Aorta (tissue), 5 donors: ENCODE measurements at places on chromosomes 6 and 20. TPM values are rescaled to one million over a fixed set of nuclear protein-coding genes. Genes with fewer than 3 reads are reported as not detected.

UBD gene
- total RNA-seq: 0.32 TPM

ECT2L gene
- 0.19 TPM for total RNA-seq

GRCh38 chr20:9517297-9518162 is 3.1 kb downstream of the LAMP5 start:
- no peak overlapping the region for H3K4me3 ChIP-seq
- no peak for DNase-seq
- H3K27me3 ChIP-seq: no peaks in the 10 kb centered on the region
- H3K36me3 ChIP-seq: no peaks in the 10 kb centered on the region
- no peaks in the 10 kb centered on the region for H3K4me1 ChIP-seq

DNA sequence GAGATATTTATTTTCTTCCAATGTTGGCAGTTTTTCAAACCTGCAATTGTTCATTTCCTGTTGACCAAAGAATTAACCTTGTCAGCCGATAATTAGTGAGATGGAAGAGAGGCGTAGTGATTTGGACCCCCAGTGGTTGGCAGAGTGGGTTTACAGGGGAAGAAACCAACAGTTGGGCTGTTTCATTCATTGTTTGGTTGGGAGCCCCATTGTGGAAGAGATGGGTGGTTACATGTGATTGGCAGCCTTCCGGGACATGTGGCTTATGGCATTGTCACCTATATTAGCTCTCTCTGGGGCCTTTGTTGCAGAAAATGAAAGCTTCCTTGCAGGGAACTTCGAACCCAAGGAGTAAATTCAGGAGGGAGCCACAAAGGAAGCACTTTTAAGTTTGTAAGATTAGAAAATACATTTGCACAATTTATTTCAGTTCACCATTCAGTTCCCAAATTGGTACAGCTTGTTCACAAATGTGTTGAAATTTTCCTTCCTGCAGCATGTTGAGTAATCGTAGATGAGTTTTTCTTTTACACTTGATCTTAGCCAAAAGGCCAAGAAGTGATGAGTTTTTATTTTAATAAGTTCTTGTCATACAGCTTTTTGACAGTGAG is 50.3 kb upstream of the CDKAL1 start:
- no peaks in the 10 kb centered on the region for H3K4me1 ChIP-seq
- H3K27me3 ChIP-seq: no peaks in the 10 kb centered on the region
- H3K4me3 ChIP-seq: no peak overlapping the region

OR2W1 gene
- not detected for total RNA-seq

- DNase-seq: no peak
- no peaks in the 10 kb centered on the region for H3K27me3 ChIP-seq
- H3K27ac ChIP-seq: no peak overlapping the region
- no peak overlapping the region for H3K4me3 ChIP-seq
- peaks cover 10% of the 10 kb centered on the region for H3K4me1 ChIP-seq
Measured at GRCh38 chr20:41217422-41217821, 80.1 kb downstream of the PLCG1 start.

DNA sequence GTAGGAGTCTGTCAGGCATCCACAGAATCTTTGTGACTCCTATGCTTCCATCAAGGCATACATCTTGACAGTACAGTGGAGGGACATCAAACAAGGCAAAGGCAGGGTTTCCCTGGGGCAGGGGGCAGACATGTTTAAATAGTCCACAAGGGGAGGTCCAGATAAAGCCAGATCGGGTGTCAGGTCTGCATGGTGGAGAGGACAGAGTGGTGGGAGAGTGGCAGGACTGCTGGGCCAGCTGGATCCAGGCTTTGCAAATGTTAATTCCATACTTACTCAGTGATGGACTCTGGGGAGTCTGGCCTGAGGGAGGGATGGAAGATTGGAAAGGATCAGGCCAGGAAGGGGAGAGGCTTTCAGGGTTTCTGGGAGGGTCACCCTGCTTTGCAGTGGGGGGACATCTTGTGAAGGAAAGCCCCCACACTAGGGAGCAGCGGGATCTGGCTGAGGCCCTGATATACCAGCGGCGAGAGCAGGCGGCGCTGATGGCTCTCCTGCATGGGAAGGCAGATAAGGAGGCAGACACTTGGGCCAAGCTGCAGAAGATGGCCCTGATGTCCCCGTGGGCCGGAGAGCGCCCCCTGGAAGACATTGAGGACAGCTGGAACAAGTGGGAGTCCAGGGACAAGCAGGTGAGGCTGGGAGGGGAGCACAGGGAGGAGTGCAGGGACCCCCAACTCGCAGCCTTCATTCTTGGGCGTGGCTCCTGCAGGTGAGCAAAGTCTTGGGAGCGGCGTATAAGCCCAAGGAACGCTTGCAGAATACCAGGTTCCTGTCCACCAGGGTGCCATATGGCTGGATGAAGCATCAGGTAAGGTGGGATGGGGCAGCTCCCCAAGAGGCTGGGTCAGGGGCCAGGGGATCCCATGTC is 44.6 kb downstream of the SUN5 start:
- H3K4me1 ChIP-seq: no peaks in the 10 kb centered on the region
- no peak overlapping the region for H3K4me3 ChIP-seq
- no peak overlapping the region for H3K27ac ChIP-seq

DNA sequence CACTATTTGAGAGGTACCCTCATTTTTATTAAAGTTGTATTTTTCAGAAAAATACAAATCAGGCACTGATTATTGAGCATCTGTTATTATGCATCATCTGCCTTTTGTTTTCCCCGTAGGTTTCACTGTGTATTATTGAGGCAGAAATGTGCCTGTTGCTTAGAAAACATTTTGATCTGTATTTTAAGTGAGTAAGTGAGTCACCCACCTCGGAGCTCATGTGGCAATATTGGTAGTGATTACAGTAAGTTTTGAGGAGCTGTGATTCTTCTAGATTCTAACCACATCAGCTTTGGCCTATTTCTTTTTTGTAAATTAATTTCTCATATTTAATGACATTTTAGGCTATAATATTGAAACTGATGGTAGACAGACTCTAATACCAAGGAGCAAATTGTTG is 59.6 kb upstream of the LAMP5 start:
- no peaks in the 10 kb centered on the region for H3K27me3 ChIP-seq
- no peak overlapping the region for H3K4me3 ChIP-seq
- H3K27ac ChIP-seq: no peak overlapping the region
- peaks cover 7% of the 10 kb centered on the region for H3K4me1 ChIP-seq
- no peaks in the 10 kb centered on the region for H3K36me3 ChIP-seq

MBOAT1 gene
- total RNA-seq: 13.8 TPM

GRCh38 chr20:43916881-43917371 is 2.3 kb downstream of the TOX2 start:
- no peaks in the 10 kb centered on the region for H3K4me1 ChIP-seq
- no peaks in the 10 kb centered on the region for H3K36me3 ChIP-seq
- no peak overlapping the region for H3K27ac ChIP-seq
